ENCODE measurements at places on chromosomes 5 and 9.

DNA sequence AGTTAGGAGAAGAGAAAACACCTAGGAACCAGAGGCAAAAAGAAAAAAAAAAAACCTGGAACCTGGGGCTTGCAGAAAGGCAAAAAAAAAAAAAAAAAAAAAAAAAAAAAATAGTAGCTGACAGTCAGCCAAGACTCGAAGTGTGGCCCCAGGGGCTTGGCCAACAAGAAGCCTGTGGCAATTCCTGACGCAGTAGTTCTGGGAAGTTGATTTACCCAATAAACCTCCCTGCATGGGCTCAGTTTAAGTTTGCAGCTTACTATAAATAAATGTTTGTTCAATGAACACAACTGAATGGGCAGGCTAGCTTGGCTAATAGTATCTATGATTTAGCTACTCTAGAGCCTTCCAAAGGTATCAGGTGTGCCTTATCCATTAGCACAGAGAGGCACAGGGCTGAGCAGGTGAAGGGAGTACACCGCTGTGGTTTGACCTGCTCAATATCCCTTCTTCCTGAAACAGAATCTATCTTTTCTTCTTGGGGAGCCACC is 21.3 kb upstream of the GLRX start:
- no peak for DNase-seq

DNA sequence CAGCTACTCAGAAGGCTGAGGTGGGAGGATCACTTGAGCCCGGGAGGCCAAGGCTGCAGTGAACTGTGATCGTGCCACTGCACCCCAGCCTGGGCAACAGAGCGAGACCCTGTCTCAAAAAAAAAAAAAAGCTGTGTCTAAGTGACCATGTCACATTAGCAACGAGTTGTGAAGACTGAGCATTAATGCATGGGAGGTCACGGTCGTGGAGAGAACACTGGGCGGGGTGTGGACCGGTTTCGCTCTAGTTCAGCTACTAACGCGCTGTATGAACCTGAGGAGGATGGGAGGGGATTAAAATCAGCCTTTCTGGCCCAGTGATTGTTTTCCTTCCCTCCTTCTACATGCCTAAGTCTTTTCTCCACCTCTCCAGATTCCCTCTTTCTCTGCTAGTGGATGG is 56.7 kb upstream of the CARTPT start:
- DNase-seq: no peak

GRCh38 chr5:39256477-39257235 is 37.3 kb upstream of the FYB1 start:
- DNase-seq: peak; percentile 17

GRCh38 chr5:144598451-144599068 is 427.9 kb downstream of the KCTD16 start:
- no peak for DNase-seq

DNA sequence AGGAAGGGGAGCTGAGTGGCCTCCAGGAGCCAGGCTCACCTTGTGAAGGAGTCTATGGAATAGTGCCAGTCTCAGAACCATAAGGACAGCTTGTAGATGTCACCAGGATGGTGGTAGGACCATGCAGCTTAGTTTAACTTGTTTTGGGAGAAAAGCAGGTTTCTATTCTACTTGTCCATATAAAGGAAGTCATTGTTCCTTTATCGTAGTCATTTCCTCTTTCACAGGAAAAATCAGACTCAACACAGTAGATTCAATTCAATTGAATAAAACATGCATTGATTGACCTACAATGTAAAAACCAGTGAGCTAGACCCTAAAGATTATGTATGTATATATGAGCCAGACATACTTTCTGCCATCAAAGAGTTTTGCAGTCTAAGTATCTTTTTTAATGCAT is 53.3 kb downstream of the MEGF10 start:
- no peak for DNase-seq

DNA sequence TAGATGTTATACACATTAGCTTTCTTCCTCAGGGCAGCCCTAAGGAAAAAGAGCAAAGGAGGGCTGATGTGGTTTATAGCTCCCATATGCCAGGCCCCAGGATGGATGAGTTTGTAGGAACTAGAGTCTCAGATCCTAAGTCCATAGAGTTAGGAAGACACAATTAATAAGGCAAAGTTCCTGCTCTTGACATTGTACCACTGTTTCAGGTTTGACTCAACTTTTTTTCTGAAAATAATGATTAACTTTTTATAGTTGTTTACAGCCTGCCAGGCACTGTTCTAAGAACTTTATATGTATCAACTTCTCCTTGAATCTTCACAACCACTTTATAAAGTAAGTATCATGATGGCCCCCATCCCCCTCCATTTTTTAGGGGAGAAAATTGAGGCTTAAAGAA is 339.5 kb downstream of the PDE4D start:
- DNase-seq: no peak

GRCh38 chr5:169091396-169091980 is 209.5 kb downstream of the SLIT3 start:
- DNase-seq: no peak

GRCh38 chr5:167271511-167271910 is 1019.9 kb upstream of the WWC1 start:
- DNase-seq: no peak

DNA sequence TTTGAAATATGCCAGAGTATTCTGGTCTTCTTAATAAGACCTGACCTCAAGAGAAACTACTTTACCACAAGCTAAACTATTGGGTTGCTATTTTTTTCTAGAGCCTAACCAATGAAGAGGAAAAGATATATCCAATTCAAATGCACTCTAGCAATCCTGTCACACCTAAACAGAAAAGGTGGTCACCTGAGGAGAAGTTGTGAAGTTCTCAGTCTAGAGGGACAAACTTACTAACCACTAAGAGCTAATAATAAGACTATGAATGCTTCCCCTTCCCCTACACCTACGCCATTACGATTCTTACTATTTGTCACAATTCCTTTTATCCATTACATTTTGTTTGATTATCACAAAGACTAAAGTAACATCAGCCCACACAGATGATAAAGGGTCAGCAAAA is 29.7 kb downstream of the RLN2 start:
- DNase-seq: no peak

DNA sequence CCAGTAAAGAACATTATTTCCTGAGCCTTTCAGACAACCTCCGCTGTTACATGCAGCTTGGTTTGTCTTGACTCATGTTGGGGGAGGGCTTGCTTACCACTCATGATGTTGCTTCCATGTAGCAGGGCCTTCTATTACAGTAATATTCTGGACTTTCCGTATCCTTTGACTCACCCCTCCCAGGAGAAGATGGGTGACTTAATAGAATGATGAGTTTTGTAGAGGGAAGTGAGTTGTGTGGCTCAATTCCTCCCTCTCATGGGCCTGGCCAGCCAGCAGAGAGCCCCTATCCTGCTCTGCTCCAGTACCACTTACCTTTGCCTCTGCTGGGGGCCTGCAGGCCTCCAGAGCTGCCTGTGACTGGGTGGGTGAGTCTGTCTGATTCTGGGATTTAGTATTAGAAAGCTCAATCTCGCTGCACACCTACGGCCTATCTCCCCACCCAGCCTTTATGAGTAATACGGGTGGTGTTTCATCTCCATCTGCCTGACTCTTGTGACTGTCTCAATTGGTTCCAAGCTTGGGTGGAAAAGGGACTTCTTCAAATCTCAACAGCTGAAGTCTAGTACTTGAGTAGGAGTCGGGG is 52.6 kb upstream of the KLF9 start:
- DNase-seq: peak; percentile 42

GRCh38 chr5:170818232-170818631 is 34.7 kb downstream of the GABRP start:
- no peak for DNase-seq

GRCh38 chr5:50703367-50703666 is 36.9 kb downstream of the PARP8 start:
- no peak for DNase-seq

- DNase-seq: no peak
Observed at GRCh38 chr5:100553209-100553608, 18.0 kb downstream of the FAM174A start.

DNA sequence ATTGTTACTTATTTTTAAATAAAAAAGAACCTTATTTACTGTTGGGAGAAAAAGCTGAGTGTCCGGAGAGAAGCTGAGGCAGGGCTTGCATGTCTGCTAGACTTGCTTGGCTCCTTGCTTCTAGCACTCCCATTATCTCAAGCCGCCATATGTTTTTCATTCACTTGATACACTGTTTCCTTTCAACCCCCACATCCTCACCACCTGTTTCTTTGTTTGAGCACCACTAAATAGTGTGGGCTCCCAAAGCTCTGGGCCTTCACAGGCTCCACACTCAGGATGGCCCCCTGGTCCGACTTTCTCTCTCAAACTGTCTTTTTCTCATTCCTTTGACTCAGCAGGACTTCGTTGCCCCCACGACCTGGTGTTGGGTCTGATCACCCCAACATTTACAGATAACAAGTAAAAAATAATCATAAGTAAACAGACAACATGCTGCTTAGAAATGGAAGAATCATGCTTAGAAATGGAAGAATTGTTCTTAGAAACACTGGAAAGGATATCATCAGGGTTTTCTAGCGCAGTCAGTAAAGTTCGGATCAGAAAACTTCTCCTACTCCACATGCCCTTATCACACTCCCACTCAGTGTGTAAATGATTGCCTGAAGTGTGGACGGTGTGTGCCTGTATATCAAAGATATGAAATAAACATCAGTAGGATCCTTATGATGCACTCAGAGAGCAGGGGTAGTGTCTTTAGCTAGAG is 58.5 kb downstream of the APTX start:
- DNase-seq: no peak

DNA sequence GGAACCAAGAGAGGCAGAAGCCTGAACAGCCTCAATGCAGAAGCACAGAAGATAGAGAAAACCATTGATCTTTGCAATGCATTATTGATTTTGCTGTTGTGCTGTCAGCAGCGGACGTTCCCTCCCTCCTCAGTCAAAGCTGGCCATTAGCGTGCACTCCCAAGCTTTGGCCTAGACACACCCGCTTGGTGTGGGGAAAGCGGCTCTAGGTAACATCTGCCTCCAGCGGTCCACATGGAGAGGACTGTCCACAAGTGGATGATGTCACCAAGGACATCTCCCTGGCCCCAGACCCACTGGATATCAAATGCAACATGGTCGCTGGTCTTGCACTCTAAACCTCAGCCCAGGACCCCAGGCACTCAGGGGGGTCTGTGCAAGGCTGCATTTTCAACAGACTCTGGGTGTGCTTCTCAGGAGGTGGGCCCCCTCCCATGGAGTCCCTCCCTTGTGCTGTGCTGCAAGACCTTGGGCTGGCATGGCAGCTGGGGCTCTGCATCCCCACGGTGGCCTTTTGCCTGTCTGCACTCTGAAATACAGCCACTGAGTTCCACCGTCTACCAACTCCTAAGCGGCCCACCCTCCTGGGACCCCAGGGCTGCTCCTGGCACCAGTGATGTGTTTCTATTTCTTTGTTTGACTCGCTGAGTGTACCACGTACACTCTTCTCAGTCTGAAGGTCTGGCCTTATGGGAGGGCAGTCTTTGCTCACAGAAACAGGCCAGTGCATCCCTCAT is 1.9 kb downstream of the SEMA4D start:
- DNase-seq: no peak

- DNase-seq: no peak
Observed at GRCh38 chr9:82558346-82558745, 504.6 kb downstream of the RASEF start.

- no peak for DNase-seq
Observed at GRCh38 chr9:4108754-4109465, 191.0 kb downstream of the GLIS3 start.

GRCh38 chr9:3179711-3180110 is 335.8 kb upstream of the PUM3 start:
- DNase-seq: no peak

GRCh38 chr9:98576354-98576753 is 132.4 kb downstream of the GABBR2 start:
- no peak for DNase-seq

GRCh38 chr5:151733358-151734063 is 24.9 kb downstream of the ATOX1 start:
- no peak for DNase-seq

GRCh38 chr9:111661150-111661801 is at the start of gene GNG10:
TSS of gene GNG10 (plus strand) at chr9:111661605. CDS start at chr9:111661635, 30 bp downstream.
- DNase-seq: peak; percentile 70

GRCh38 chr9:36144309-36145232 is 8.0 kb downstream of the GLIPR2 start:
- DNase-seq: peak; percentile 35

DNA sequence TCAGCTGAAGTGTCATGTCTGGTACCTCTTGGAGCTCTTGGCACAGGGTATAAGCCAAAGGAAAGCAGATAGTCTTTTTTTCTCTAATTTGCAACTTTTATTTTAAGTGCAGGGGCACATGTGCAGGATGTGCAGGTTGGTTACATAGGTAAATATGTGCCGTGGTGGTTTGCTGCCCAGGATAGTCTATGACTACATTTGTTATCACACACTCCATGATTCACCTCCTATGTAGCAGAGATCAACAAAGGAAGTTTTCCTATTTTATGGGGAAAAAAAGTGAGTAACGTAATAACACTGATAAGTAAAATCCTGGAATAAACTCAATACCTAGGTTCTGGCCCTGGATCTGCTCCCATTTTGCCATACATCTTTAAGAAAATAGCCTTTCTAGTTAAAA is 234.6 kb downstream of the CAAP1 start:
- no peak for DNase-seq

DNA sequence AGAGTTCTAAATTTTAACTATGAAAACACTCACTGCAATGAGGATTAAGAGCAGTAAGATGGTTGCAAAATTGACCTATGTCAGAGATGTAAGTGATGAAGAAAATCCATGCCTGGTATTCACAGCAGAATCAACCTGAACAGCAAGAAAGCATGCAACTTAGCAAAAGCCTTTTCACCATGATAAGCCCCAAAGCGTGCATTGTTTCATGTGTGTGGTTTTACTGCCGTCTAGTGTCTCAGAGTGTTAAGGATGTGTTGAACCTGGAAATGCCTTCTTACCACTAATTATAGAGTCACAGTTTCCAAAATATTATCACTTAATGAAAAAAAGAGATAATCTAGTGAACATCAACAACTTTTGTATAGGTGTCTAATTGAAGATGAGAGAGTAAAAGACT is 415.2 kb upstream of the TRPC7 start:
- DNase-seq: no peak

GRCh38 chr5:50593681-50594080 is 72.8 kb upstream of the PARP8 start:
- peak; percentile 44 for DNase-seq

DNA sequence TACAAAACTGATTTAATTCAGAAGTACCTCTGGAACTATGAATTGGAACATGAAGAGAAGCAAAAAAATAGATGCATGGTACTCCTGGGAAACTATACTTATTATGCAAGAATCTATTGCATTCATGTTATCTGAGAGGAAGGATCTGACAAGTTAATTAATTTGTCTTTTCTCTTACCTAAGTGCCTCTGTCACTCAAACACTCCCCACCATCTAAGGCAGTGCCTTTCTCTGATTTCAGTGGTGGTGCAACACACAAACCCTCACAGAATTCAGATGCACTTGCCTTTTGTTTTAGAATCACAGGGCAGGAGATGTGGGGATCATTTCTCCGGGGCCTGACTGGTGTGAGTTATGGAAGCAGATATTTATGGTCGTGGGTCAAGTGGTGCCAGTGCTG is 52.5 kb upstream of the C9orf72 start:
- no peak for DNase-seq

DNA sequence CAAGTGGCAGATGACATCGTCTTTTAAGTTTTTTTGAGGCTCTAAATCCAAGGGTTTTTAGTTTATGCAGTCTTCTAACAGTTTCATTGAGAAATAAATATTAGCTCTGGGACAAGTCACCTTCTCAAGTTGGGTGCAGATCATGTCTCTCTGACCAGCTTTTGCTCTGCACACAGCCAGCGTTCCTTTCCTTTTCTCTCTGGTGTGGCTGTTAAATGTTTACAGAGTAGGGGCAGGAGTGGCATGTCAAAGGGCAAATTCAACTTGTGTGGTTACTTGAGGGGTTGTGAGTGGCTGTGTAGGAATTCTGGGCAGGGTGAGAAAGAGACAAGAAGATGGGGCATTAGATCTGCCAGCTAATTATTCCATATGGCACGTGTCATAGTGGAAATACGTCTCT is 187.5 kb upstream of the HMHB1 start:
- no peak for DNase-seq

All from activated CD8-positive, alpha-beta T cell treated with anti-CD3 and anti-CD28 coated beads for 36 hours (primary cell).